Smooth muscle cell of the brain vasculature (primary cell): ENCODE measurements at places on chromosomes 1 and 21.

- no peak for DNase-seq
Measured at GRCh38 chr1:12333036-12333785, 103.4 kb downstream of the VPS13D start.

GRCh38 chr1:93556291-93556690 is 108.4 kb downstream of the FNBP1L start:
- DNase-seq: no peak

DNA sequence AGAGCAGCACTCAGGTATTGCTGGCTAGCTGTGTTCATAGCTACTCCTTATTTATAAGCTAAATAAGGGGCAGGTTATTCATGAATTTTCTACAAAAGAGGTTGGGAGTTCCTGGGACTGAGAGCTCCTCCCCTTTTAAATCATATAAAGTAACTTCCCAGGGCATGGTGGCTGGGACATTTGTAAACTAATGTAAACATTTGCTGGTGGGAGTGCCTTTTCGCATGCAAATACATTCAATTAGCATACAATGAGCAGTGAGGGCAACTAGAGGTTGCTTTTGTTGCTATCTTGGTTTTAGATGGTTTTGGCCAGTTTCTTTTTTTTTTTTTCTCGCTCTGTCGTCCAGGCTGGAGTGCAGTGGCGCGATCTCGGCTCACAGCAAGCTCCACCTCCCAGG is 43.4 kb downstream of the GNPAT start:
- no peak for DNase-seq

DNA sequence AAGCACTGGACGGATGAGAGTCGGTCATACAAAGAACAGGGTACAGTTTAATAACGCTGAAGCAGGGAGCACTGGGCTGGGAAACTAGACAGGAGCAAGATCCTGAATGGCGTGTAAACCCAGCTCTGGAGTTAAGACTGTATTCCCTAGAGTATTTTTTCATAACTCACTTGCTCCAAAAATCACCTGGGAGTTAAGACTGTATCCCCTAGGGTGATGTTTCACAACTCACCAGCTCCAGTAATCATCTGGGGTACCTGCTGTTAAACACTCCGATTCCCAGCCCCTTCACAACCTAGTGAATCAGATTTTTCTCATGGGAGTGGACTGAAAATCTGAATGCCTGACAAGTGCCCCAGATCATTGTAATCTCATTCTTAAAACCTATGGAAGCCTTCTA is 123.2 kb downstream of the MAB21L3 start:
- no peak for DNase-seq

- no peak for DNase-seq
Measured at GRCh38 chr1:150615346-150616201, 13.8 kb downstream of the ENSA start.

DNA sequence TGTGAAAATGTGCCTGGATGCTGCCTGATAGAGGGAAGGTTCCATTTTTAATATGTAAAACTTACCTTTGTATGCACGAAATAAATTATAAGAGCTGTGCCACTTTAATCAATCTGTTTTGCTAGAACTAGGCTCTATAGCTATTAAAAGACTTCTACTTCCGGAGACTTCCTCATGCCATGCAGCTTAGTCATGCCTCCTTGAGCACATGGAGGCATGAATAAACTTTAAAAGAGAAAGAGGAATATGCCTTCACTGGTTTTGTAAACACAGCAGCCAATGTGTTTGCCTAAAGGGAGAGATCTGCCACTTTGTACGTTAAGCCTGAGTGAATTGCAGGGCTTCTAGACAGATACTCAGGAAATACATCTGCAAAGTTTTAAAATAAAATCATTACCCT is 604.6 kb downstream of the LRRIQ3 start:
- DNase-seq: peak; percentile 15

- no peak for DNase-seq
Measured at GRCh38 chr1:206105464-206105995, 11.7 kb downstream of the AVPR1B start.

GRCh38 chr1:160357286-160358002 is 9.4 kb upstream of the NHLH1 start:
- DNase-seq: no peak

GRCh38 chr1:15650433-15650832 is 33.2 kb downstream of the DDI2 start:
- DNase-seq: no peak

- DNase-seq: no peak
Measured at GRCh38 chr1:112514901-112515300, 6.1 kb downstream of the WNT2B start.

- no peak for DNase-seq
Measured at GRCh38 chr1:66342707-66343106, 191.2 kb upstream of the SGIP1 start.

- no peak for DNase-seq
Measured at GRCh38 chr1:110722807-110723206, 48.1 kb upstream of the KCNA3 start.
